Hindlimb muscle (tissue), 1 donor: ENCODE measurements at places on chromosomes 4 and X. TPM values are rescaled to one million over a fixed set of nuclear protein-coding genes. Genes with fewer than 3 reads are reported as not detected.

The DGKK gene
- polyA plus RNA-seq: not detected

The GPRASP3 gene
- polyA plus RNA-seq: 8.0 TPM

The DKK2 gene
- polyA plus RNA-seq: 22.7 TPM

The GDI1 gene
- 91.8 TPM for polyA plus RNA-seq

The CXCL1 gene
- not detected for polyA plus RNA-seq

The PGAM4 gene
- not detected for polyA plus RNA-seq

The AKAP14 gene
- polyA plus RNA-seq: not detected

The HPGDS gene
- polyA plus RNA-seq: 5.8 TPM

The ZAR1 gene
- not detected for polyA plus RNA-seq

The NUDT10 gene
- polyA plus RNA-seq: 0.79 TPM

The SPATA18 gene
- polyA plus RNA-seq: 1.9 TPM

The ADH7 gene
- polyA plus RNA-seq: not detected

The PHEX gene
- polyA plus RNA-seq: 1.3 TPM

The BEX1 gene
- 0.34 TPM for polyA plus RNA-seq

The HSD17B10 gene
- 58.5 TPM for polyA plus RNA-seq

The PSAPL1 gene
- polyA plus RNA-seq: not detected

The PHKA1 gene
- polyA plus RNA-seq: 3.2 TPM

The PRR27 gene
- polyA plus RNA-seq: not detected

The KIF4A gene
- polyA plus RNA-seq: 5.2 TPM

The SERTM2 gene
- 1.5 TPM for polyA plus RNA-seq

The HMX1 gene
- polyA plus RNA-seq: not detected

The TMSB15B gene
- polyA plus RNA-seq: 7.8 TPM

The SULT1B1 gene
- 0.46 TPM for polyA plus RNA-seq

The CLIC2 gene
- 6.4 TPM for polyA plus RNA-seq

The NDNF gene
- polyA plus RNA-seq: 6.8 TPM

The FRAS1 gene
- polyA plus RNA-seq: 4.6 TPM

The PRAF2 gene
- polyA plus RNA-seq: 20.3 TPM
